ENCODE measurements at places on chromosomes 5 and 9.

DNA sequence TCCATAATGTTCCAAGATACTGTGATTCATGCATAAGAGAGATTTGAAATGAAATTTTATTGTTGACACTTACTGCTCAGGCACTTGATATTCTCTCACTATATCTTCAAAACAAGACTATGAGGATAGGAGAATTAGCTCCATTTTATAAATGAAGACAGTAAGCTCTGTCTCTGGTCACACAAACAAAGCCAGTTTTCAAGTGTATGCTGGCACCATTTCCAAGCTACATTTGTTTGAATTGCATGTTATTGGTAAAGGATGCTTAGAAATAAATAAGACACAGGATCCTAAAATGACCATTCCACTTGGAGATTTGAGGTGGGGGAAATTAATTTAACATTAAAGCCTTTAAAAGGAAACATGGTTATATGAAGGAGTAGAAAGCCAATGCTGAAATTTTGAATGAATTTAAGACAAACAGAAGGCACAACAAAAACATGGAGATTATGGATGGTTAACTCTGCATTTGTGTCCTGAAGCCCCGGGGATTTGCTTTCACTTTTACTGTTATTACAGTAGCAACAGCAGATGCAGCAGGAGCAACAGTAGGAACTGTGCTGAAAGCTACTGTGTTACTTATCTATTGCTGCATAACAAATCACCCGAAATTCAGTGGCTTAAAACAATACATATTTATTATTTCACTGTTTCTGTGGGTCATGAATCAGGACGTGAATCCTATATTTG, 79.7 kb upstream of the ASTN2 start:
- DNase-seq, result no peak

DNA sequence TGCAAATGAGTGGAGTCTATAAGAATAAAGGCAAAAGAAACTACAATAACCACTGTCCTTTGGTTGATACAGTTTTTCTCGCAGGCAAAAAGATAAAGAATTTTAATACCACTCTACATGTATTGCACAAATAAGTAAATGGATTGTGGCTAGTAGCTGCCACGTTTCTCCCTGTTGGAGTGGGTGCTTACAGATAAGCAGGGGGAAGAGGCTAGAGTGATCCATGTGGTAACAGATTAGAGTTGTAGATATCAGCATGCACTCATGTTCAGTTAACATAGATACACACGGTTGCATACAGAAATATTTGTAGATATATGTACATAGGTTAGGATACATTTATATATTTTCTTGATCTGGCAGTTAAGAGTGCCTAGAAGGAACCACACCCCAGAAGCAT, 179.5 kb downstream of the ARHGEF28 start:
- no peak for DNase-seq

DNA sequence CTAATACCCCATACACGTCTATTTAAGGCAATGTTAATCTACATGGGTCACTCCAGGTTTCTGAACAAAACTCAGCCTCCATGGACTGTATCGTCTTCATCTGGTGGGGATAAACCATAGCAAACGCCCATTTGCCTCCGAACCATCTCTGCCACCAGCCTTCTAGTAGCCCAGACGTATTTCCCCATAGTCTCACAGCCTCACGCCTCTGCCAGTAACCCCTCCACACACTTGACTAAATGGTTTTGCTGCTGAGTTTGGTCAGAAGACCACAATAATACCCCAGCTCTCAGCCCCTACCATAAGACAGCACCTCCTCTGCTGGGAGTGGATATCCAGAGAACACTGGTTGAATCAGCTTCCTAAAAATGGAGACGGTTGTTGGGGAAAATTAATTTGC, 8.7 kb downstream of the ERAP2 start:
- no peak for DNase-seq

DNA sequence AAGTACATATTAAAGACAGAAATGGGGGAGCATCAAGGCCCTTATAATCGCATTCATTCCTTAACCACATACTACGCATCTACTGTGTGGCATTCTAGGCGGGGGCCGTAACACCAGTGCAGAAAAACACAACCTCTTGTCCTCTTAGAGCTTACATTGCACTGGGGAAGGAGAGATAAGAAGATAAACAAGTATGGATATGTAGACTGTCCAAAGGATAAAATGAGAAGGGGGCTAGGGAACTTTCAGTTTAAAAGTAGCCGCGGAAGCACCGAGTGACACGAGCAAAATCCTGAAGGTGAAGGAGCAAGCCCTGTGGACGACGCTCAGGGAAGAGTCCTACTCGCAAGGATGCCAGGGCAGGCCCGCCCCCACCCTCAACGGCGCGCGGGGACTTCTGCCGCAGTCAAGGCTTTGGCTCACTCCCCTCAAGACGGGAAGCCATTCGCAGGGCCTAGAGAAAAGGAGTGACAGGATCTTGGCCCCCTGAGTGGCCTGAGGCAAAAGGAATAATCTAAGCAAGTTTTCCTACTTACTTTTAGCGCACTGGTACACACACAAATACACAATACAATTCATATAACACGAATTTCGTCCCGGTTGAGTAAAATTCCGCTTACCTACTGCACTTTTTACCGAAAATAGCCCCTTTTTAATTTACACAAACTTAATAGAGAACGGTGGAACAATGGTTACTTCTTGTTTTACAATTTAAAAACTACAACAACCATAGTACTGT, 1.3 kb upstream of the NIPBL start:
- DNase-seq, result peak; percentile 43

Measured in stimulated activated CD4-positive, alpha-beta T cell treated with anti-CD3 and anti-CD28 coated beads, Interleukin-4, amount 100 ng/mL, for 1 hour (primary cell).